Fibroblast of skin of back (primary cell): ENCODE measurements at places on chromosomes 5 and 9.

GRCh38 chr9:77449240-77450084 lies 198.7 kb downstream of the GNA14 start:
- DNase-seq: peak; percentile 91

- DNase-seq: peak; percentile 44
Measured at GRCh38 chr5:82349652-82350051, 71.5 kb upstream of the RPS23 start.

DNA sequence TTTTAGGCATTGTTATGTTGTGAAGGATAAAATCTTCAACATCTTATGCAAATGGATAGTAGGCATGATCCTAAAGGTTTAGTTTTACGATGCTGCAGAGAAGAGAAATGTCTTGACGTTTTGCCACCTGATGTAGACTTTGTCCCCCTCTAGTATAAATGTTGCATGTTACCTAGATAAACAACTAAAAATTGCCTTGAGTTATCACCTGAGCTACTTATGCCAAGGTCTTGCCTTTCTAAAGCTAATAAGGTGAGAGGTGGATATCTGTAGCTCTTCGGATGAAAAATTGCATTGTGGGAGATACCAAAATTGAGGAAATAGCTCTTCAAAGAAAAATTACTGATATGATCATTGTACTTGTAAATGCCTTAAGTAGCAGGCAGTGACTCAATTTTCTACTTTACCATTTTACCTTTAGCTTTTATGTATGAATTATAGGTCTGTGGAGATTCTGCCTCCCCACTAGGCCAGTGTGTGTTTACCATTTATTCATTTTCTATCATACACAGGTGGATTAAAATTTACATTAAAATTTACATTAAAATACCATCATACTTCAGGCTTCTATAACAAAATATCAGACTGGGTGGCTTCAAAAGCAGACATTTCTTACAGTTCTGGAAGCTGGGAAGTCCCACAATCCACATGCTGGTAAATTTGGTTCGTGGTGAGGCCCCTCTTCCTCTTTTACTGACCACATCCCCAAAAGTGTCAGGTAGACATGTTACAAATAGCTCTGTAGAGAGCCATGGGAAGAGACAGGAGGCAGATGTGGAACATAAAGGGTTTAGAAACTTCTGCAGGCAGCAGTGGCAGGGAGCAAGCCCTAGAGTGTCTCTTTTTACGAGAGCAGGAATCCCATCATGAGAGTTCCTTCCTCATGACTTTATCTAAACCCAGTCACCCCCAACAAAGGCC lies 100.7 kb upstream of the ERBIN start:
- no peak for DNase-seq

GRCh38 chr5:6508931-6509330 lies 60.3 kb downstream of the UBE2QL1 start:
- no peak for DNase-seq

DNA sequence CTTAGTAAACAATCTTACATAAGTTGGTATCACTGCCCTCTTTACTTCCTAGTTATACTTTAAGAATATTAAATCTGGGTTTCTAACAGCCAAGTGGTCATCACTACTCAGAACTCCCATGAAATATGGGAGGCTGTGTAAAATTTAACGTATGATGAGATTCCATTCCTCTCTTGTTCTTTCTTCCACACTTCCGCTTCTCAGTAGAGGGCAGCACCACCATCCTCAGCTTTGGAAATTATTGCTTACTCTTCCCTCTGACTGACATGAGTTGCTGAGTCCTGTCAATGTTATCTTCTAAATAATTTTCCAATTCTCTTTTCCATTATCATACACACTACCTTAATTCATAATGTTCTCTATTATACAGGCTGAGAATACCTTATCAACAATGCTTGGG lies 194.0 kb downstream of the RFX3 start:
- no peak for DNase-seq

DNA sequence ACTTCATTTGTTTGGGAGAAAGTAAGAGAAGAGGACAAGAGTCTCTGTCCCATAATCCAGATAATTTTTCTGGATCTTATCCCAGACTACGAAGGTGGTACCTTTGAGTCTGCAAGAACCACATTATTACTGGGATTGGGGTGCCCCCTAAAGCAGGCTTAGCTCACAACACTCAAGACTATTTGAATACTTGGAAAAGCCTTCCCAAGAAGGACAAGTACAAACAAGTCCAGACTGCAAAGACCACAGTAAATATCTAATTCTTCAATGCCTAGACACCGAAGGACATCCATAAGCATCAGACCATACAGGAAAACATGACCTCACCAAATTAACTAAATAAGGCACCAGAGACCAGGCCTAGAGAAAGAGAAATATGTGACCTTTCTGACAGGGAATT lies 40.2 kb upstream of the TMED7 start:
- no peak for DNase-seq

GRCh38 chr9:98793031-98793430 lies 3.3 kb downstream of the ANKS6 start:
- DNase-seq: no peak

DNA sequence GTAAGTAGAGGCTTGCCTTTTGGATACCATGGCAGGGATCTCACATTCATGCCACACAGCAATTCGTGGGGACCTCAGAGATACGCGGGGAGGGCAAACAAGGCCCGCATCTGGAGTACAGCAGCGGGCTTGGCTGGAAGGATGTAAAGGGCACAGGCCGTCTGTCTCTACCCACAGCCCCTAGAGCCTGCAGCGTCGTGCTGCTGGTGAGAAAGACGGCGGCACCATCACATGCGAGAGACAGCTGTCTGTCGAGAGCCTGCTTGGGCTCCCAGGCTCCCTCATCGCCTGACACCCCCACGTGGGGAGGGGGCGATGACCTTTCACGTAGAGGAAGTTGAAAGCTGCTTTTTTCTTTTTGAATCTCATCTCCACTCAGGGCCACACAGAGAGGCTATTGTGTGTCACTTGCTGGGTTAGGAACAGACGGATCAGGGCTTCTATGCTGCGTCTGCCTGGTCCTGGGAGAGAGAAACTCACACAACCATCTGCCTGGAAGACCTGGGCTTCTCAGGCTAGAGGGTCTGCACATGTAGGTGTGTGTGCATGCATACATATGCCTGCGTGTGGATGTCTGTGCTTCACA lies 134.6 kb upstream of the PPP1R26 start:
- DNase-seq: no peak

- DNase-seq: no peak
Measured at GRCh38 chr5:173891308-173892116, 3.4 kb downstream of the CPEB4 start.

- DNase-seq: no peak
Measured at GRCh38 chr9:86135371-86135770, 36.0 kb upstream of the GOLM1 start.

DNA sequence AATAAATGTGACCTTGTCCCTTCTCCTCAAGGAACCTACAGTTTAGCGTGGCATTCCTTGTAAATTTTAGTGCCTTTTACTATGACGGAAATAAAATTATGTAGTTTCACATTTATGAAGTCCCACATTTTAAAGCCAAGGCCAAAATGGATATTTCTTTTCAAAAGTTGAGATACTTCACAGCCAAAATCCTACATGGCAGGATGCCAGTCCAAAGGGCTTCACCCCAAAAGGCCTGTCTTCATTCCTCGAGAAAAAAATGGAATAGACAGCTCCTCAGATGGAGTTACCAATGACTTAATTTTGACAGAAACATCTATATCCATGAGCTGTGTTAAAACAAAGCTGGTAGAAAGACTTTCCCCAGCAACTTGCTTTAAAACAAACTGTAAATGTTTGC lies 211.2 kb downstream of the GLIS3 start:
- DNase-seq: no peak

GRCh38 chr5:124318661-124319060 lies 427.8 kb downstream of the ZNF608 start:
- no peak for DNase-seq

DNA sequence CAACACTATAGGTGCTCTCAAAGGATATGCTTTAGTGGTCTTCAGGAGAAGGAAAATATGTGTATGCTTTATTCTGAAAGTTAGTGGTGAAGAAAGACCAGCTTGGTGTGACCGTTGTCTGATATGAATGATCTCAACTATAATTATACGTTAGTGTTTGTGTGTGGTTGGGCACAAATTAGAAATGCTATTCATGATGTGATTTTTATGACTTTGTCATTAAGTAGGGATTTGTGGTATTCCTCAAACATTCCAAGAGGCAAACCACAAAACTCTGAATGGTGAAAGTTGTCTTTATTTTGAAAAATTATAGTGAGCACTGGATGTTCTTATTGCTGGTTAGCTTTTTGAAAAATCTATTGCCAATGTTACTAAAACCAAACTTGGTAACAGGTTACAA lies 6.2 kb upstream of the F2R start:
- peak; percentile 80 for DNase-seq

DNA sequence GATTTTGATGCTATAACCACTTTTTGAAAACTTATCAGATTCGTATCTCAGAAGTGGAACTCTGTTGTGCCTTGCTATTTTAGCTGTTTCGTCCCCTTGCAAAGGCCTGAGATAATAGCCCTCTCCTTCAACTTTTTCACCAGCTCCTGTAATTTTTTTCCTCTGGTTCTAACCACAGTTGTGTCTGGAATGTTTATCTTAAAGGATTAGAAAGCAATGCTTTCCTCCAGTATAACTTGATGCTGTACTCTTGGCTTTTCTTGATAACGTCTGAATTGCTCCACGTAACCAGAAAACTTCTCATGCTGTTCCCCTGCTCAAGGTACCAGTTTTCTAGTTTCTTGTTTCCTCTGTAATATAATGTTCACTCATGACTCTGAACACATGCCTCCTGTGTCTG lies 209.4 kb downstream of the DTWD2 start:
- DNase-seq: peak; percentile 62

DNA sequence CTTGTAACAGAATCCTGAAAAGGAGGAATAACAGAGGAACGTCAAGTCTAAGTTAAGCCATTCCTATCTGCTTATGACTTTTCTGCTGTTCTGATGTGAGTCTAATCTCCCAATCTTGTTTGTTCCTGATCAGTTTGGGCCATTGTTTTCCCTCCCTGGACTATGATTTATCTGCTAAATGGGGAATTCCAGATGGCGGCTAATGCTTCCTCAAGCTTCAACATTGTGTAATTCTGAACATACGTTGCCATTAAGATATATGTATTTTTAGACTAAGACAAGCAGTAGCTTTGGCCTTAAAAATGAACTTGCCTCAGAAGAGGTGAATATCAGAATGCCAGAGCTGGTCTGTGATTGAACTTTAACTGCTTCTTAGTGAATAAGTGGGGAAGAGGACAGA lies 142.7 kb downstream of the PRKACG start:
- DNase-seq: no peak

GRCh38 chr5:58274191-58274590 lies 185.7 kb downstream of the PLK2 start:
- DNase-seq: no peak

DNA sequence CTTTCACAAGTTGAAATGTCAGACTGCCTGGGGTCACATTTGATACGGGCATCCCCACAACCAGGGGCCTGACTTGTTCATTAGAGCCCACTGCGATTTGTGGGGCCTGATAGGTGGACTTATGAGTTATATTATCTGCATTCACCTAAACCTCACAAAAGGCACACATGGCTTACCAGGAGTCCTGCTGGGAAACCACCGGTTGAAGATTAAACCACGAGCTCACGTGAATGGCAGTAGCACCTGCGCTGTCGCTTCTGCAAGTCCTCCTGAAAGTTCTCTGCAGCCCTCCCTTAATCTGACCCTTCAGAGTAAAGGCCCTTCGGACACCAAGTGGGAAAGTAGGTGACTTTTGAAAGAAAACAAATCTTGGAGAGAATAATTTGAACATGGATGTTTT lies 68.9 kb downstream of the PPIC start:
- no peak for DNase-seq

GRCh38 chr5:17370651-17371050 lies 127.4 kb upstream of the TAF11L2 start:
- no peak for DNase-seq

DNA sequence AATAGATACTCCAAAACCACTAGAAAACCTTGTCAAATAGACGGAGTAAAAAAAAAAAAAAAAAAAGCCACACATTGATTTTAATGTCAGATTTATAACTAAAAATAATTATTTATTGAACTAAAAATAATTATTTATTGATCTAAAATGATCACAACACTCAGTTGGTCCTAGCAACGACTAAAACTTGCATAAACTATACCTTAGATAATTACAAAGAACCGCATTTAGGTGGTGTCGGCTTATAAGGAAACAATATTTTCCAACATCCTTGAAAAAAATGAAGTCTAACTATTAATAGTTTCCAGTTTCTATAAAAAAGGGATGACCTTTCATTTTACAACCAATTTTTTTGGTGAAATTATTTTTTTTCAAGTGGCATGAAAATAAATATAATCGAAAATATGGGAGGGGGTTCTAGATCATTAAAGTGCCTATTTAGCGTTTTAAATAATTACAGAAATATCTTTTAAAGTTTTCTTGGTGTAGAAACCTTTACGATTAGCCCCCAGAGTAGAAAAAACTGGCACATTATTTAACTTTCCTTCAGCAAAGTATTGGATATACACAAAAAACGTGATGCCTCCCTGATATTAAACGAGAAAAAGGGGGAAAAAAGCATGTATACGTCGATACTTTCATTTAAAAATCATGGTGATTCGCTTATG lies 3.7 kb downstream of the ARRDC3 start:
- DNase-seq: no peak

- peak; percentile 2 for DNase-seq
Measured at GRCh38 chr9:27888661-27889295, 315.5 kb upstream of the C9orf72 start.

DNA sequence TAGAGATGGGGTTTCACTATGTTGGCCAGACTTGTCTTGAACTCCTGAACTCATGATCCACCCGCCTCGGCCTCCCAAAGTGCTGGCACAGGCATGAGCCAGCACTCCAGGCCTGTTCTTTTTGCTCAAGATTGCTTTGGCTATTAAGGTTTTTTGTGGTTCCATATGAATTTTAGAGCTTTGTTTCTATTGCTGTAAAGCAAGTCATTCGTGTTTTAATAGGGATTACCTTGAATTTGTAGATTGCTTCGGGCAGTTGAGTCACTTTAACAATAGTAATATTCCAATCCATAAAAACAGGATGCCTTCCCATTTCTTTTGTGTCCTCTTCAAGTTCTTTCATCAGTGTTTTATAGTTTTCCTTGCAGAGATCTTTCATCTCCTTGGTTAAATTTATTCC lies 22.1 kb downstream of the C6 start:
- DNase-seq: no peak

- DNase-seq: no peak
Measured at GRCh38 chr5:17748941-17749340, 114.7 kb downstream of the TAF11L14 start.

- no peak for DNase-seq
Measured at GRCh38 chr5:27814286-27814685, 775.9 kb upstream of the CDH9 start.

DNA sequence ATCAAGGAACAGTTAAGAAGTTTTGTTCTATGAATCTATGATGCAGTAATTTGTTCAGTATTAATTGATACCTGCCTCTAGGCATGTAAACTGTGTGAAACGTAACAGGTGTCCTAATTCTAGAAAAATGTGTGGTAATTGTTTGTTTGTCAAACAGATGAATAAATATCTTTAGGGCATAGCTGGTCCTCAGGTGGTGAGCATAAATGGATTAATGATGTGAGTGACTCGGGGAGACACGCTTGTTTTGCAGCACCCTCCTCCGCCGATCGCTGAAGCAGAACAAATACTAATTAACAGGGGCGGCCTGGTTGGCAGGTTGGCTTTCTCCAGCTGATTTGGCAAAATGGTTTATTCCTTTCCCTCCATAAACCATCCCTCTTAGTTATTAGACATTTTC lies 88.8 kb downstream of the TLE4 start:
- no peak for DNase-seq
